Activated T-helper 1 cell treated with anti-CD3 and anti-CD28 coated beads, Interleukin-2, amount 50 U/mL, for 16 hours (primary cell): ENCODE measurements at places on chromosomes 5 and 9.

GRCh38 chr9:130118841-130119518 is 53.2 kb upstream of the NCS1 start:
- no peak for DNase-seq

DNA sequence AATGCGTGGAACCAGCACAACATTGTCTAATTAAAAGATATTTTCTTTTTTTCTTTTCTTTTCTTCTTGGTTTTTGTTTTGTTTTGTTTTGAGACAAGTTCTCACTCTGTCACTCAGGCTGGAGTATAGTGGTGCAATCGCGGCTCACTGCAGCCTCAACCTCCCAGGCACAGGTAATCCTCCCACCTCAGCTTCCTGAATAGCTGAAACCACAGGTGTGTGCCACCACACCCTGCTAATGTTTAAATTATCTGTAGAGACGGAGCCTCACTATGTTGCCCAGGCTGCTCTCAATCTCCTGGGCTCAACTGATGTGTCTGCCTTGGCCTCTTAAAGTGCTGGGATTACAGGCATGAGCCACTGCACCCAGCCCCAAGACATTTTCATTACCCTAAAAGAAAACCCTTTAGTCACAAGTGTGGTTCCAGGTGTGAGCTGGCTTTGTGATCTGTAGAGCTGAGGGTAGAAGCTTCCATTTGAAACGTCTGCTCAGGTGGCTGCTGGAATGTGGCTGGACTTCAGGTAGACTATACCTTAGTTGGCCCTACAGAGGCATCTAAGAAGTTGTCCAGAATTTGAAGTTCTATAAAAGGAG is 19.1 kb upstream of the NEK6 start:
- no peak for DNase-seq

- no peak for DNase-seq
Measured at GRCh38 chr9:117145811-117146490, 268.9 kb downstream of the ASTN2 start.

DNA sequence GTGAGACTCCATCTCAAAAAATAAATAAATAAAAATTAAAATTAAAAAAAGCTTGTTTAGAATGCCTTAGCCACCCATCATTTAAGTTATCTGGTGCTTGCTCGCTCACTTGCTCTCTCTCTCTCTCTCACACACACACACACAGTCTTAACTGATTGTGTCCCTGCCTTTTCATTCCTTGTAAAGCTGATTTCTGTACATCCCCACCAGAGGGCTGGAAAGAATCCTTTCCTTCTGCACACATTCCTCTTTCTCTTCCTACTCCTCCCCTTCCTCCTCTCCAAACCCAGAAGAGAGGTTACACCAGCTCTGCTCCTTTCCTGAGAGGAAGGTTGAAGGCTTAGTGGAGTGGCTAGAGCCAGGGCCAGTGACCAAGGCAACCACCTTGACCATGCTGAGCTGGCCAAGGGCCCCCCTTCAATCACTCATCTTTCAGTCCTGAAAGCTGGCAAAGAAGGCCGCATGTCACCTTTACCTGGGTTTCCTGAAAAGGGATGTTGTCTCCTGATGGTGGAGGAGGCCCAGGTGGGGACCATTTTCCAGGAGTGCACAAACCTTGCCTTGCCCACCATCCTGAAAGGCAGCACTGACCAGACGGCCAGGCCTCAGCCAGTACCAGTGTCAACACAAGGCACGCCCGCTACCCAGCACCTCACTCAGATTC is 25.6 kb downstream of the STK10 start:
- no peak for DNase-seq

- DNase-seq: no peak
Measured at GRCh38 chr9:108188976-108189375, 666.8 kb downstream of the ACTL7B start.

DNA sequence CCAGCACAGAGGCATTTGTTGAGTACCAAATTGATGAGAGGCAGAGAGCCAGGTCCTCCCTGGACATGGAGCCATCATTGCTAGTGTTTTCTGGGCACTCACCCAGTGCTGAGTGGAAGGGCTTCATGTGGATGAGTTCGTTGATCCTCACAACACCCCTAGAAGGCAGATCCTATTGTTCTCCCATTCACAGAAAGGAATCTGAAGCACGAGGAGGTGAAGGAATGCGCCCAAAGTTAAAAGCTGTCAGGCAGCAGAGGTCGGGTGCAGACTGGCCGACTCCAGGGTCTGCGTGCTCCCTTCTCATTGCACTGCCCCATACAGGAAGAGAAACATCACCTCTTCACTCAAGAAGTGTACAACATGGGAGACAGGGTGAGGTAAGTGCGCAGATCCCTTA is 153.5 kb upstream of the TNPO1 start:
- DNase-seq: no peak

GRCh38 chr5:139817362-139817761 is 21.8 kb downstream of the PSD2 start:
- no peak for DNase-seq

GRCh38 chr9:81517954-81518353 is 171.4 kb downstream of the TLE1 start:
- DNase-seq: no peak

- no peak for DNase-seq
Measured at GRCh38 chr9:115651461-115651860, 502.1 kb upstream of the PAPPA start.

- DNase-seq: no peak
Measured at GRCh38 chr5:179325296-179326031, 19.8 kb downstream of the ADAMTS2 start.

- no peak for DNase-seq
Measured at GRCh38 chr9:96482476-96482875, 32.5 kb downstream of the HABP4 start.

GRCh38 chr9:124696101-124696500 is 75.0 kb downstream of the NR6A1 start:
- DNase-seq: no peak

GRCh38 chr5:51495672-51496071 is 112.4 kb downstream of the ISL1 start:
- no peak for DNase-seq

- no peak for DNase-seq
Measured at GRCh38 chr9:86534572-86535258, 180.5 kb upstream of the TUT7 start.

- DNase-seq: no peak
Measured at GRCh38 chr5:36944607-36945225, 68.1 kb downstream of the NIPBL start.

GRCh38 chr5:54689411-54690251 is 172.1 kb downstream of the SNX18 start:
- DNase-seq: no peak

GRCh38 chr5:13749766-13750165 is 194.7 kb downstream of the DNAH5 start:
- DNase-seq: no peak

- DNase-seq: no peak
Measured at GRCh38 chr9:107739601-107740082, 250.1 kb upstream of the KLF4 start.

- DNase-seq: no peak
Measured at GRCh38 chr5:138138949-138139780, at the start of gene NME5. Gene NME5 (minus strand): TSS chr5:138139428. CDS start chr5:138138780, 648 bp downstream.

DNA sequence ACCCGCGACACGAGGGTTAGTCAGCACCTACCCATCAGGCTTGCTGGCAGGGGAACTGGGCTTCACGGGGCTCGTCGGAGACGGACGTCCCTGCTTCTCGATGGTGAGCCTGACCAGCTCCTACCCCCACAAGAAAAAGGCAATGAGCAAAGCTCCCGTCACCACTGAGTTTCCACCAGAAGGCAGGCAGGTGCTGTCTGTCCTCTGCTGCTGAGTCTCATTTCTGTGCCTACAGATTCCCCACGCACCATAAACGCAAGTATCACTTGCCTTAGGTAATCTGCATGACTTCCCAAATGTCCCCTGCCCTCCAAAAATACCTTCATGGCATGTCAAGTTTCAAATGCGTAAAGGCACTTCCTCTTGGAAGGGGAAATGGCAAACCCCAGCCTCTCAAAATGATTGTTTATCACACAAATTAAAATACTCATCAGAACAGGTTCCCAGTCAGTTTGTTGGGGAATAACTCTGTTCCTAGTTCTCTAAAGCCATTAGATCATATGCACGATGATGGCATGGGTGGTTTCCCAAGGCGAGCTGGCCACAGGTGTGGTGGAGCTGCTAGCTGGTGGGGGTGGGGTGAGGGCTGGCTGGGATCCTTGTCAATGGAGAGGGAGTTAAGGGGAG is 85.0 kb downstream of the PRRT1B start:
- no peak for DNase-seq

DNA sequence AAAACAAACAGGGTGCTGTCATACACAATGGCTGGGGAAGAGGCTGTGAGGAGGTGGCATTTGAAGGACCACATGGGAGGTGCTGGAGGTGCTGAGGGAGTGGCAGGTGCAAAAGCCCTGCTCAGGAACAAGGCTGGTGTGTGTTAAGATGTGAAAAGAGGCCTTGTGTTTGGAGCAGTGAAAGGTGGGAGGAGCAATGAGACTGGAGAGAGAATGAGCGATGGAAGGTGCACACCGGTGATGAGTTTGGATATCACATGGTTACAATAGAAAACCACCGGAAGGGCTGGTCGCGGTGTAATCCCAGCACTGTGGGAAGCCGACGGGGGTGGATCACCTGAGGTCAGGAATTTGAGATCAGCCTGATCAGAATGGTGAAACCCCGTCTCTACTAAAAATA is 9.2 kb upstream of the FIBCD1 start:
- DNase-seq: no peak

DNA sequence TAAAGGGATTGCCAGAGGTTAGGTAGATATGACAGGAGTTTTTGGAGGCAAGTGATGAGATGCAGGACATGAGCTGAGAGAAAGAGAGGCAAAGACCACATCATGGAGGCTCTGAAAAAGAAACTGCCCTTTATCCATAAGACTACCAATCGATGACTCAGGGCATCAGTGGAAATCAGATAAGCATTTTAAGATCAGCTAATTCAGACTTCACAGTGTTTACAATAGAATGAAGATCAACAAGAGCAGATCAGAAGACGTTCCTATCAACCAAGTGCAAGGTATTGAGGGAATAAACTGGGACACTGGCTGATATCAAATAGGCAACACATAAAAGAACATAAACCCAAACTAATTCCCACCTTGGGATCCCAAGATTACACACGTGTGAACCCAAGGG is 227.2 kb downstream of the SLCO4C1 start:
- no peak for DNase-seq

DNA sequence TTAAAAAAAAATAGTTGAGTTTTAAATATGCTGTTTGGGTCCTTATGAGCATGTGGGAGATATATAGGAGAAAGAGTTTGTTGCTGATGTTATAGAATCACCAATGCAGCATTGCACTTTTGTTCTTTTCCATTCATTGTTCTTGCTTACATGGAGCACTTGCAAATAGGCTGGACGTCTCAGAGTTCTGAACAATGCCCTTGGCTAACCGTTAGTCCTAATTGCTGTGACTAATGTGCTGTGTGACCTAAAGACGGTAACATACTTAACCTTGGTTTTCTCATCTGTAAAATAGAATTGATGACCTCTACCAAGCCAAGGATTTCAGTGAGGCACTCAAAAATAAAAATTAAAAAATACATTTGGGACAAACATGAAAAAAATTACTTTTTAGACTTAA is 29.8 kb downstream of the PIK3R1 start:
- no peak for DNase-seq

- no peak for DNase-seq
Measured at GRCh38 chr5:20678814-20679298, 690.9 kb upstream of the CDH18 start.

DNA sequence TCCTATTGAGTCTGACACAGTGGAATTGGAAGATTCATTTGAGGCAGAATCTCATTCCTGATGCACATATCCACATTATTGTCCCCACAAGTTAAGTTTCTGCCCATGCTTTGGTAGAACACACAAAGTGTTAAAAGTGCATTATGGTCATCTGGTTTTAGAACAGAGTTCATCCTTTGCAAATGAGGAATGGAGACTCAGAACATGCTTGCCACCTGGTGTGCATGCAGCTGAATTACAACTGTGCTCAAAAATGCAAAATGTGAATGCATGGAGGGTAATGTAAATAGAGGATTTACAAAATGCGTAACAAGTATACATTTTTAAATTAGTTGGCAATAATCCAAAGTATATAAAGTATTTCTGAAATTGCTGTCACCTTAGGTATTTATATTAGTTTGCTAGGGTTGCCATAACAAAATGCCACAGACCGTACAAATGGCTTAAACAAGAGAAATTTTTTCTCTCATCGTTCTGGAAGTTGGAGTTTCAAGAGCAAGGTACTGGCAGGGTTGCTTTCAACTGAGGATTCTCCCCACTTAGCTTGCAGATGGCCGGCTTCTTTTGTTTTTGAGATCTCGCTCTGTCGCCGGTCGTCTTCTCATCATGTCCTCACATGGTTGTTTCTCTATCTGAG is 671.1 kb downstream of the TAF11L14 start:
- no peak for DNase-seq

DNA sequence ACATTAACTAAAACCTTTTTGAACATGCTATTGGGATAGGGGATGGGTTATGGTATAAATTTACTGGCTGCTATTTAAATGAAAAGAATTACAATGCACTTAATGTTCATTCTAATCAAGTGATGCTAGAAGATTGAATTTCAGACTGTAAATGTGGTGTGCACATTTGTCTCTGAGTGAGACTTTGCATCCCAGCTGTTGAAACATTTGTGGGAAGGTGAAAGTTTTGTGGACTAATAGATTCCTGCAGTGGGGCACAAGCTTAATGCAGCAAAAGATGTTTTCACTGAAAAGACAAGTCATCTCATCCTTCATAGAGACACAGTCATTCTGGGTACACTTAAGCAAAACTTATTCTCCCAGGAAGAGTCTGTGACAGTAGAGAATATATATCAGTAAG is 323.6 kb downstream of the NFIB start:
- no peak for DNase-seq

- no peak for DNase-seq
Measured at GRCh38 chr9:84501587-84501986, 161.0 kb upstream of the SLC28A3 start.

GRCh38 chr9:99253772-99254431 is 31.8 kb downstream of the SEC61B start:
- DNase-seq: no peak

DNA sequence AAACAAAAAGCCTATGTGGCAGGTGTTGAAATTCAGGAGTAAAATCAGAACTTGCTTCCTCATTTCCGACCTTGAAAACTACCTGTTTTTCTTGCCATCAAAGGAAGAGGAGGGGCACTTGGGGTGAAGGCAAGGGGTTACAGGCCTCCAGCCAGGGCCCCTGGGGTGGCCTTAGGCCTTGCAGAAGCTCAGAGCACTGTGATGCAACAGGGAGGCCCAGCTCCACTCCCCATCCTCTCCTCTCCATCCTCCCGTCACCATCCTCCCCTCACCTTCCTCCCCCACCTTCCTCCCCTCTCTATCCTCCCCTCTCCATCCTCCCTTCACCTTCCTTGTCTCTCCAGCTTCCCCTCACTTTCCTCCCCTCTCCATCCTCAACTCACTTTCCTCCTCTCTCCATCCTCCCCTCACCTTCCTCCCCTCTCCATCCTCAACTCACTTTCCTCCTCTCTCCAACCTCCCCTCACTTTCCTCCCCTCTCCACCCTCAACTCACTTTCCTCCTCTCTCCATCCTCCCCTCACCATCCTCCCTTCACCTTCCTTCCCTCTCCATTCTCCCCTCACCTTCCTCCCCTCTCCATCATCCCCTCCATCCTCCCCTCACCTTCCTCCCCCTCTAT is 111.6 kb downstream of the WNK2 start:
- DNase-seq: no peak

GRCh38 chr5:169796731-169797130 is 159.7 kb downstream of the DOCK2 start:
- DNase-seq: no peak
